ENCODE measurements at places on chromosomes 12 and 14.
A peak's percentile ranks its signal among the peaks of the same experiment; 100 is the strongest.

- no peak for DNase-seq
Measured at GRCh38 chr14:91269076-91269991, 24.8 kb upstream of the GPR68 start.

DNA sequence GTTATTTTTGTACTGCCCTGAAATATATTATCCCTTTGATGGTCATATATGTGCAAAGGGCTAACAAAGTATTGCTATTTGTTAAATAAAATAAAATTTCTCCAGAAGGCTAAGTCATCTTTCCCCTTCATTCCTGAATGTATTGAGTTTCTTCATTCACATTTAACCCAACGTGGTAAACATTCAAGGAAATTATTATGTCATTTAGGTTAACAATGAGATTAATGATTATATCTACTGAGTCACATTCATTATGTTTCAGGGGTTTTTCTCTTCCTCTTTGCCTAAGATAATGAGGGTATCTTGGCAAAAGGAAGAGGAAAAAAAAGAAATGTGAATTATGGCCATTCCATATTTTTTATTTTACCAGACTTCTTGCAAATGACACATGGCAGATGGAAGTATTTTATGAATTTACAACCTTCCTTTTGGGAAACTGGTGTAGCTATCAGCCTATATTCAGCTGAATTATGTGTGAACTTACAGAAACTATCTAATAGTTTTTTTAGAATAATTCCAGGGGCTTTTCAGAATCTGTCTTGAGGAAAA is 27.2 kb downstream of the TSPAN8 start:
- DNase-seq, result no peak

GRCh38 chr14:23513005-23513817 is 38.4 kb downstream of the ZFHX2 start:
- no peak for DNase-seq

- no peak for DNase-seq
Measured at GRCh38 chr12:79895071-79895470, 39.8 kb downstream of the PPP1R12A start.

- DNase-seq, result no peak
Measured at GRCh38 chr12:102372087-102372486, 108.3 kb downstream of the IGF1 start.

DNA sequence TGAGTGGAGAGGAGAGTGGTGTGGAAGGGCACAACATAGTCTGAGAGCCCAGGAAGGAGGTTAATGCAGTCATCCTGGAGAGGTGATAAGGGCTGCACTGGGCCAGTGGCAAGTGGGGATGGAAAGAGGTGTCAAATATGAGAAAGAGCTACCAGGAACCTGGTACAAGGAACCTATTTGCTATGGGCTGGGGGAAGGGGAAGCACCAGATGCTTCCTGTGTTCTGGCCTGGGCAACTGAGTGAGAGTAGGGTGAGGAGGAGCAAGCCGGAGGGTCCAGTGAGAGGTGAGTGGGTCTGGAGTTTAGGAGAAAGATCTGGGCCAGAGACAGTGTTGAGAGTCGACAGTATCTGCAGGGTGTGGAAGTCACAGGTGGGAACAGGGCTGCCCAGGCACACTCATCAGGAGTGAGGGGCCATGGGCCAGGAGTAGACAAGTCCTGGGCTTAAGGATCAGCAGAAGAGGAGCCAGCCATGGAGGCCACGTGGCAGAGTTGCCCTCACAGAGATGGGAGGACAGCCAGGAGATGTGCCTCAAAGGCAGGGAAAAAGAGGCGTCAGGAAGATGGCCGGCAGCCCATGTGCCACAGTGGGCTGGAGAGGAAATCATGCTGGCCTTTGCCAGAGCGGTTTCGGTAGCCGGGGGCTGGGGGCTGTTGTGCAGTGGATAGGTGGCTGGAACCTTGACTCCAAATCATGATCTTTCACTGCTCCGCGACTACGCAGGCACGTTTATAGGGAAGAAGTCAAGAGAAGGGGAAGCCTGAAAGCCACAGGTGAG is 2.9 kb upstream of the AQP6 start:
- no peak for DNase-seq

GRCh38 chr14:76977793-76978720 is 50.5 kb downstream of the IRF2BPL start:
- DNase-seq, result peak; percentile 73

DNA sequence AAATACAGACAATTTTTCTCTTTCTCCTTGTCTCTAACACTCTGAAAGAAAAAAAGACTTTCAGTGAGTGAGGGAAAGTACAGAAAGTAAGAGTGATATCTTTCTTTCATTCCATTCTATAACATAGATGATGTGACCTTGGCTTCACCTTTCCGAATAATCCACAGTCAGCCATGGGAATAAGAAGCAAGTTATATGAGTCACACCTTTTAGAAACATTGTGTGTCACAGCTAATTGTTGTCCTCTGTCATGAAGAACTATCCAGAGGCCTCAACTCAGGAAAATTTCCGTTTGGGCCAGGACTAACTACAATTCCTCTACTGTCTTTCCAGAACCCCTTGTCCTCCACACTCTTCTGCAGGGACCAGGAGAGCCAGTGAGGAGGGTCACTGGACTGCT is 209.7 kb upstream of the FAR2 start:
- no peak for DNase-seq

DNA sequence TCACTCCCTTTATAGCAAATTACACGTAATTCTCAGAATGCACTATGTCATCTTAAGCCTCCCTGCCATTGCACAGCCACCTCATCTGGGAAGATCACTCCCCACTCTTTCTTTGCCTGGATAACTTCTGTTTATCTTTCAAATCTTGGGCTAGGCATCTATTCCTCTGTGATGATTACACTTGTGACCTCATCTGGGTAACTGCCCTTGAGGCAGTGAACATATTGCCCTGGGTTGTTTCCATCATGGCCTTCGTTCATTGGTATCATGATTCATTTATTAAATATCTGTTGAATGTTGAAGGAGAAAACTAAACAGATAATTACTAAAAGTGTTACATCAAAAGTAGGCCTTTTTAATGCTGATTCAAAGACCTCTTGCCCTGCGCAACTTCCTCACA is 26.2 kb upstream of the PDE3A start:
- no peak for DNase-seq
